Right ventricle myocardium superior (tissue), 1 donor: ENCODE measurements at places on chromosomes 16 and 17.

DNA sequence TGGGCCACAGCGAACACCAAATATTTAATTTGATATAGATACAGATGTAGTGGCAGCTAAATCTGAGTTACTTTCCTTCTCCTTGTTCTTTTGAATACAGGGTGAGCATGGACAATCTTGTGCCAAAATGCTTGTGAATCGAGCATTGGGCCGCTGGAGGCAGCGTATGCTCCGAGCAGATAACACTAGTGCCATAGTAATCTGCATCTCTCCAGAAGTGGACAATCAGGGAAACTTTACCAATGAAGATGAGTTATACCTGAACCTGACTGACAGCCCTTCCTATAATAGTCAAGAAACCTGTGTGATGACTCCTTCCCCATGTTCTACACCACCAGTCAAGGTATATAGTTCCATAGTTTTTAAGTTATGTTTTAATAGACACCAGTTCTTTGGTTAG, 21.2 kb upstream of the BCAS3 start:
- DNase-seq = no peak

GRCh38 chr16:87198328-87198832, 118.8 kb downstream of the C16orf95 start:
- no peak for DNase-seq

DNA sequence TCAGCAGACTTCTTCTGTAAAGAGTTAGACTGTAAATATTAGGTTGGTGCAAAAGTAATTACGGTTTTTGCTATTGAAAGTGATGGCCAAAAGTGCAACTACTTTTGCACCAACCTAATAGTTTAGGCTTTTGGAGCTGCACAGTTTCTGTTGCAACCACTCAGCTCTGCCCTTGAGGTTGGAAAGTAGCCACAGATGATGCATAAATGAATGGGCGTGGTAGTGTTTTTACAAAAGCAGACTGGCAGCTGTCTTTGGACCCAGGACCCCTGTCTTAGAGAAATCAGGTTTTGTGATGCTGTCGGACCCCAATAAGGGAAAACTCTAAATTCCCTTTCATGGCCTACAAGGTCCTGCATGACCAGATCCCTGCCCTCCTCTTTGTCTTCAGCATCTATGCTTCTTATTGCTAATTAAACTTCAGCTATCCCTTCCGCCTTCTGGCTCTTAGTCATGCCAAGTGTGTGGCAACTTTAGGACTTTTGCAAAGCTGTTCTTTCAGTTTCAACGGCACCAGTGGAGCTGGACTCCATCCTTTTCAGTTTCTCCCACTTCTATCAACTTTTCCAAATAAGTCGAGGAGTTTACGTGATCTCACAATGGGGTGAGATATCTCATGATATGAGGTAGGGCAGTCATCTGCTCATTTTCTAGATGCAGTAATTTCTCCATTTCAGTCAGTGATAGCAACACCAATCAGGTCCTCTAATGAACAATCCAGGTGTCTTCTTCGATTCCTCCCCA, 232.3 kb downstream of the XYLT1 start:
- DNase-seq = no peak

- peak; percentile 65 for DNase-seq
Observed at GRCh38 chr17:17079761-17080160, 37.5 kb downstream of the MPRIP start.
